ENCODE measurements at places on chromosomes 16 and 17.

- peak; percentile 14 for DNase-seq
Observed at GRCh38 chr17:63946440-63947363, 14.6 kb upstream of the CD79B start.

DNA sequence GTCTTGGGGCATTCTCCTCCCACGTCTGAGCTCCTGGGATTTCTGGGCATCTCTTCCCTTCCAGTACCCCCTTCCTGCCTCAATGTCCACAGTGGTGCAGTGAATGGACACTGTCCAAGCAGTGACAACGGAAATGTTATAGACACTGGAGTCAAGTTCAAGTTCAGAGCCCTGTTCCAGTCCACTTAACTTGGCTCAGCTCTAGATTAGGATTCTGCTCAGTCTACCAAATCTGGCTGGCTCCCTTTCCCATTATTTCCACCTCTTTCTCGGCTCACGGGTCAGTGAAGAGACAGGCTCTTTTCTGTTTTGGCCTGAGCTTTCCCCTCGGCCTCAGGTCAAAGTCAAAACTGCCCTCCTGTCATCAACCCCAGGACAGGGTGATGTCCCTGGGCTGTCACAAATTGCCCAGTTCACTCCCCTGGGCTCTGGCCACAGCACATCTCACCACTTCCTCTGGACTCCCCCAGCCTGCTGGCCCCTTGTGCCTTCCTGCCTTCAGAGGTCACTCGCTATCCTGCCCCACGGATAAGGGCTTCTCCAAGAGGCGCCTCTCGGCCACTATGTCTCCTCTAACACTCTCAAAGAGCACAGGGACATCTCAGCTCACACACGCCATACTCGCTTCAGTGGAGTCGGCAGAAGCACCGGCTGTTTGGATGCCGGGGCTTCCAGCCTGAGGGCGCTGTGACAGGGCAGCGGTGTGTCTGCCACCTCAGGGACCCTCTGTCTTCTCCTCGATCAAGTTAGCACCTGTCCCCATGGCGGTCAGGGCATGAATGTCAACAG lies 17.7 kb upstream of the MRPL38 start:
- no peak for DNase-seq

DNA sequence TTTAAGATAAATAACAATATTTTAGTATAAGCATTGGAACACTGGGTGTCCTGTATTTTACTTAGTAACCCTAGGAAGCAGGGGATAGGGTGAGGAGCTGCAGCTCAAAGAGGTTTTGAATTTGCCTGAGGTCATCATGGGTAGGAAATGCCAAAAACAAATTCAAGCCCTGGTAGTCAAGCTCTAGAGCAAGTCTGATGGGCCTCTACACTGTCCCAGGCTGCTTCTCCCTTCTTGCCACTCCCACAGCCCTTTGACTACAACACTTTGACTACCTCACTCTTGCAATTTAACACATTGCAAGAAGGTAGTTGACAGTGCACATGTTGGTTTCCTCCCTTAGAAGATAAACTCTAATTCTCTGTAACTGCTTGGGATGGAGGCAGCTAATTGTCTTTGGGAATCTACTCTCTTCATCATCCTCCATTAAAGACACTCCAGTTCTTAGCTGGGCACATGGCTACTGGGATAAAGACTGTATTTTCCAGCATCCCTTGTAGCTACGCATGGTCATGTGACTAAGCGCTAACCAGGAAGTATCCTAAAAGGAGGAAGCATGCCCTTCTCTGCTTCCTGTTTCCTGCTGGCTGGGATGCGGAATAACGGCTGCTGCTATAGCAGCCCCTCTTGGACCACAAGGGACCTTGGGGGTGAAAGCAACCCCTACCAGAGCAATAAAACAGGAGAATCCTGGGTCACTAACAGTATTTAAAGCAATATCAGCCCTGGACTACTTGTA lies 30.7 kb upstream of the SSTR2 start:
- DNase-seq, result no peak

DNA sequence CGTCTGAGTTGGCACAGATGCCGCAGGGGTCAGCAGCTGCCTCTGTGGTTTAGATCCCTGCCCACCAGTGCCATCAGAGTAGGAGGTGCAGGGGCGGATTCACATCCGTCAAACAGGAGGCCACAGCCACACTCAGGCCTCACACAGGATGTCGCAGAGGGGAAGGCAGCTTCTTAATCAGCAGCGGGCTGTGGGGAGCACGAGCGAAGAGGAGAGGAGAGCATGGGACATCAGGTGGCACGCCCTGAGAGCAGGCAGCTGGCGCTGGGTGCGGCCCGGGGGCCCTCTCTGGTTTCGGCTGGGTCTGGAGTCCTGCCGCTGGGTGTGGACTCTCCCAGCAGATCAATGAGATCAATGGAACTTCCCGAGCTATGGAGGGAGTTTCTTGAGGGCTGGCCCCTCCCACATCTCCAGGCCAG lies 9.6 kb downstream of the LLGL2 start:
- DNase-seq, result no peak

- no peak for DNase-seq
Observed at GRCh38 chr16:73323880-73324279, 276.0 kb upstream of the ZFHX3 start.

- no peak for DNase-seq
Observed at GRCh38 chr17:5485270-5486205, at the start of gene DERL2. TSS of gene DERL2 (minus strand) at chr17:5486178. CDS start at chr17:5486161, 17 bp downstream.

GRCh38 chr16:64617836-64618476 lies 503.9 kb downstream of the CDH11 start:
- DNase-seq, result no peak

- DNase-seq, result no peak
Observed at GRCh38 chr17:72538901-72539352, 418.1 kb downstream of the SOX9 start.

GRCh38 chr16:28191364-28191960 lies 20.3 kb downstream of the XPO6 start:
- DNase-seq, result no peak

- no peak for DNase-seq
Observed at GRCh38 chr17:28792877-28793661, 49.3 kb downstream of the TRAF4 start.

DNA sequence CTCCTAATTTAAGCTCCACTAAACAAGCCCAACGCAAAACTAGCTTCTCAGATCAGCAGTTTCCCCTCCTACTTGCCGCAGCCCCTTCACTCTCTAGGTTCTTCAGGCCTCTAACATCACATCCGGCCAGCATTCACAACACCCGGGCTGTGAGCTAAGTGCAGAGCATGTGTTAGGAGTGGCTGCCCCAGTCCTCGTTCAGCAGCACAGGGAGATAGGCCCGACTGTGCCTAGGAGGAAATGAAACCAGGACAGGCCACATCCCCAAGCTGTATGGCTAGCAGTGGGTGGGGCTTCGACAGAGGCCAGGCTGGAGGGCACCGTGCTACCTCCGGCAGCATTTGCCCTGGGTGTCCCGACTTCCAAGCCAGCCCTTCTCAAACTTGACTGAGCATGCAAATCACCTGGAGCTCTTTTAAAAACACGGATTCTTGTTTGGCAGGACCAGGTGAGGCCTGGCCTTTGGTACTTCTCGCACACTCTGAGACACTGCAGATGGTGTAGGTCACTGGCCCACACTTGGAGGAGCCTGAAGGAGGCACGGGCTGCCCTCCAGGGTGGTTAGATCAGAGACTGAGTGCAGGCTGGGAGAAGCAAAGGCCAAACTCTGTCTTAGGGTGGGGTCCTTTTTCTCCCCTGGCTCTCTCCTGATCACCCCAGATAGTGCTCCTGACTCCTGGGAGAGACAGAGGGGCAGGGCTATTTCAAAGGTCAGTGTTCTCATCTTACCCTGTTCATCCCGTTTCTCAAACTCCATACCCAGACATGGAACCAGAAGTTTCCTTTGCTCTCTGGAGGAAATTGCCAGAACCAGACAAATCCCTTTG lies 202.0 kb downstream of the C16orf78 start:
- no peak for DNase-seq

GRCh38 chr16:81470796-81471636 lies 26.4 kb downstream of the CMIP start:
- no peak for DNase-seq

- DNase-seq, result peak; percentile 74
Observed at GRCh38 chr16:48901712-48902374, 291.9 kb upstream of the N4BP1 start.

- no peak for DNase-seq
Observed at GRCh38 chr17:12634789-12635414, 30.8 kb upstream of the MYOCD start.

- DNase-seq, result peak; percentile 32
Observed at GRCh38 chr16:583815-584591, 5.9 kb upstream of the RAB40C start.

GRCh38 chr16:85752511-85753420 lies 1.9 kb upstream of the C16orf74 start:
- DNase-seq, result peak; percentile 19

GRCh38 chr16:929227-930073 lies 41.3 kb downstream of the LMF1 start:
- no peak for DNase-seq

- DNase-seq, result no peak
Observed at GRCh38 chr17:83094291-83094690, 14.9 kb downstream of the METRNL start.

- DNase-seq, result no peak
Observed at GRCh38 chr17:57751348-57751971, 6.4 kb upstream of the CCDC182 start.

DNA sequence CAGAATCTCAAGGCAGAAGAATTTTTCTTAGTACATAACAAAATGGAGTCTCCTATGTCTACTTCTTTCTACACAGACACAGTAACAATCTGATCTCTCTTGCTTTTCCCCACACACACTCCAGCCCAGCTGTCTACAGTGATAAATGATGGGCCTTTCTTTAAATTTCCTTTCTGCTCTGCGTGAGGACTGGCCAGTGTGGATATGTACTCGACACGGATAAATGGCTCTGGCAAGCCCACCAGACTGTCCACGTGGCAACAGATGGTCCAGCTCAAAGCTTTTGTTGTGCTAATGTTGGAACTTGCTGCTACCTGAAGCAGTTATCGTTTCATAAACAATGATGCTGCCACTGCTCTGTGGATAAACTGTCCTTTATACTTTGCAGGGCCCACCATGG lies 410.7 kb downstream of the TMEM114 start:
- DNase-seq, result no peak
